Right ventricle myocardium superior (tissue), 1 donor: ENCODE measurements at places on chromosomes 3 and 15. TPM values are rescaled to one million over a fixed set of nuclear protein-coding genes. Genes with fewer than 3 reads are reported as not detected.

Gene NUP210
- total RNA-seq, result 2.7 TPM

Gene COLQ
- 2.2 TPM for total RNA-seq

GRCh38 chr15:92780843-92781242 lies 119.3 kb upstream of the CHD2 start:
- DNase-seq, result no peak

Gene GNB4
- 13.6 TPM for total RNA-seq

DNA sequence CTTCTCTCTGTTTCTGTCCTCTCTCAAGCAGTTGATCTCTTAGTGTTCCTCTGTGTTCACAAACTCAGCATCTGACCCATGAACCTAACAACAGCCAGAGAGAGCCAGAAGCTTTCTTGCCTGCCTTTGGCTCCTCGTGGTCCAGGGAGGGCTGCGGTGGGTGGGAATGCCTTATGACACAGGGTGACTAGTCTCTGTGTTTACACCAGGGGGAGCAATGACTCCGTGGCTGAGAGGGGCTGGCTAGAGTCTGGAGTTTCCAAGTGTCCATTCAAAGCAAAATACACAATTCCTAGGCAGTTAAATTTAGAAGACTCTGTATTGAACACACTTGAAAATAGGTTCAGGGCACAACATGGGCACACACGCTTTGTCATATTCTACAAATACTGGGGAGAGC lies 370.0 kb upstream of the FRG2C start:
- DNase-seq, result peak; percentile 42

Gene LXN
- total RNA-seq, result 2.4 TPM

DNA sequence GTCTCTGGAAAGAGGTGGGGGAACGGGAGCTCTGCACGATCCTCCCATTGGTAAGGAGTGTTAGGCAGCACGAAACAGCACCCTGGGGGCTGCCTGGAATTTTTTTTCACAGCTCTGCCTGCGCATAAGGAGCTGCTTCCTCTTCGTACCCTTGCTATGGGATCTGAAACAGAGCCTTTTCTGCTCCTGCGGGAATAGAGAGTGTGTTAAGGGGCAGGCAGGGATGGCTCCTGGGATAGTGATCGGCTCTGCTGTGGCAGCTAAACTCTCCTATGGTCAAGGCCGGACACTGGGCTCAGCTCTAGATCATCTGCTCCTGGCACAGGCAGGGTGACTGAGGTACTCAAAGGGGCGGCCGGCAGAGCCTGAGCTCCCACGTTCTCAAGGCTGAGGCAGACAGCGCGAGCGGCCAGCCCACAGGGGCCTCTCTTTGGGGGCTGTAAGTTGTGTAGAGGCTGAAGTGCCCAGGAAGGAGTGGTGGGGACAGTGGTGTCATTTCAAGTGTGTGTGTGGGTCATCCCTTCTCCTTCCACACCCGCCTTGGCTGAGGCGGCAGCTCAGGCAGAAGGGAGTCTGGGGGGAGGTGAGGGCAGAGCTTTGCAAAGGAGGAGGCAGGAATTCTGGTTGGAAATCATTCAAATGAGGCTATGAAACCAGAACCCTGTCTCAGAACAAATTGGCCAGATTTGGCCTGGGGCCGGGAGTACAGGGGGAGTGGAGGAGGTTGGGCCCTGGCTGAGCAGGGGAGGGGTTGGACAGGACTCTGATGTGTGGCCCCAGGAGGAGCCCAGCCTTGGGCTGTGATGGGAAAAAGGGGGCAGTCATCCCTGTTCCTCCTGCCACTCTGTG lies 31.0 kb downstream of the EPHB3 start:
- no peak for DNase-seq

Gene BFSP2
- not detected for total RNA-seq

DNA sequence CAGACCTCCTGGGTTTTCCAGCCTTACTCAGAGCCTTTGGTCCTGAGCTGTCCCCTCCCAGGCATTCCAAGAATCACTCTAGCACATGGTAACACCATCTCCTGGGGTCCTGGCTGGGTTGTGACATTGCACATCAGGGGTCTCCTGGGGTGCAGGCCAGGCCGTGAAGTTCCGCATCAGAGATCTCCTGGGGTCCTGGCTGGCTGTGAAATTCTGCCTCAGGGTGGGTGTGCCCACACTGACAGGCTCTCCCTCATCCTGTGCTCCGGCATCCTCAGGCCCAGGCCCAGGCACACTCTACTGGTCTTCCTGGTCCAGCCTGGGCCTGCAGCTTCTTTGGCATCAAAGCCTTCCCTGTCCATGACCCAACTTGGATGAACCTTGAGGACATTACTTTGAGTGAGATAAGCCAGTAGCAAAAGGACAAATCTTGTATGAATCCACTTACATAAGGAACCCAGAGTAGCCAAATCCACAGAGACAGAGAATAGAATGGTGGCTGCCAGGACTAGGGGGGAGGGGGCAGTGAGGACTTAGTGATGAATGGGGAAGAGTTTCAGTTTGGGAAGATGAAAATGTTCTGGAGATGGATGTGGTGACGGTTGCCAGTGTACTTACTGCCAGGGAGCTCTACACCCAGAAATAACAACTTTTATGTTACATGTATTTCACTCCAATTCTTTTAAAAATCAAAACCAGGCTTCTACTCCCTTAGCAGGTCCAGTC lies 49.1 kb upstream of the KLF13 start:
- DNase-seq, result no peak

Gene AGTR1
- total RNA-seq, result 1.9 TPM

DNA sequence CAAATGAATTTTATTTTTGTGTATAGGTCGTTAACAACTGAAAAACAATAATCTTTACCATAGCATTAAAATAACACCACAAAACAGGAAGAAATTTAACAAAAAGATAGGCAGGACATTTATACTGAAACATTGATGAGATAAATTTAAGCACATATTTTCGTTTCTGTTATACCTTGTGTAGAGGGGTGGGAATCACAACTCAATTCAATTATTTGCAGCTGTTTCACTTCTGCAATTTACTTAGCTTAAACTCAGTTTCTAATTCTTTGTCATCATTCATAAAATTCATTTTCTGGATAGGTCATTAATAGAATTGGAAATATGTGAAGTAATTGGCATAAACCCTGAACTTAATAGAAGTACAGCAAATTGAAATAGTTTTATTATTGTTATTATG lies 42.3 kb downstream of the TP63 start:
- no peak for DNase-seq
